Stimulated activated CD8-positive, alpha-beta memory T cell treated with anti-CD3 and anti-CD28 coated beads, Interleukin-4, amount 100 ng/mL, for 4 hours (primary cell): ENCODE measurements at places on chromosomes 2 and 18.

DNA sequence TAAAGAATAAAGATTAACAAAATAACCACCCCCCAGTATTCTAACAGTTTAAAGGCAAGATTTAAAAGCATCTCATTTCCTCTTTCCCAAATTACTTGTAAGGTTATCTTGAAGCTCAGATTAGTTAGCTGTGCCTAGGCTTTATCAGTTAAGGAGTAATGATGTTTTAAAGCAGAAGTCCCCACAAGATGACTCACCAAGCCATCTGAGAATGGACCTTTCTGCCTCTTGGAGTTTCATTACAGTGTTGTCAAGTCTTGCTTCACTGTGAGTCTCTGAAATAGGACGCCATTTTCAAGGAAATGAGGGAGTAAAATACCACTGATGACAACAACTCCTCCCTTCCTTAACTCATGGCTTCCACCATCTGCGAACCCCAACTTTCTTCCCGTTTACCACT is 35.9 kb downstream of the ZNF385B start:
- no peak for DNase-seq

GRCh38 chr2:12971581-12972365 is 255.0 kb downstream of the TRIB2 start:
- DNase-seq: no peak

DNA sequence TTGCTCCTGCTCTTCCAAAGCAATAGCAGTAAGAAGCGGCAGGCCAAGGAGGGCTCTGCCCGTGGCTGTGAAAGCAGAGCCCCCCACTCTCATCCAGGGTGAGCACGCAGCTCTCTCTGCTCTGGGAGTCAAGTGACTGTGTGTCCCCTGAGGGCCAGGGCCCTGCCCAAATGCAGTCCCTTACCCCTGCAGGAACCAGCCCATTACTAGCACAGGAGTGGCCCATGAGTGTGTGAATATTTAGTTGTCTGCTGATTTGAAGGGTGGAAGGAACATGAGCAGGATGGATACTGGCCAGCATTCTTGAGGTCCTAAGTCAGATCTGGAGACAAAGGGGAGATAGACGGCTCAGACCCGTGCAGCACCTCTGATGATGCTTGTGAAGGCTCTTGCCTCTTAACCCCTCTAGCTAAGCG is 69.7 kb upstream of the FOSL2 start:
- no peak for DNase-seq

GRCh38 chr18:32319084-32319483 is 129.2 kb downstream of the MEP1B start:
- DNase-seq: no peak

DNA sequence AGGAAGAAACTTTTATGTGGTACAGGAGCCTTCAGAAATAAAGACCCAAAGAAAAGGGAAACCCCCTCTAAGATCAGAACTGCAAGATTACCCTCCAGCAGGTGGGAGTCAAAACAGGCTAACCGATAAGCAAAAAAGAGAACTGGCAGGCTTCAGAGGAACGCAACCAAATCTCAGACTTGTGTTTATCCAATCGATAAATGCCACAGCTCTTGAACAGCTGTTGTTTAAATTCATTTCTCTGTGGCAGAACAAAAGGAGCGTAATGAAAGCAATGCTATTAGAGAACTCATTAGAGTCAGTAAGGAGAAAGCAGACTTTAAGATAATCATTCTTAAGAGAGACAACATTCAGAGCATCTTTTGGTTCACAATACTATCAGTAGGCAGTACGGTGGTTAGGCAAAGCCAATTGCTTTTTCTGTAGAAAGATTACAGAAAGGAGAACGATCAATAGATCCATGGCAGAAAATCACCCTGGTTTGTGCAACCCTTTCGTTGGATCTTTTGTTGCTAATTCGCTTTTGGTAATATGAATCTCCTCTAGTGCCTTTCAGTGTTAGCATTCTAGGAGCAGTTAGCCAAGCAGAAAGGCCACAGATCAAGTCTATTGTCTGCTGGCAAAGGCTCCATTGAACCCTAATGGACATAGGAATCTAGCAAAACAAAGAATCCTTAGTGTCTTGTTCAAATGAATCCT is 476.4 kb upstream of the CHST9 start:
- no peak for DNase-seq

DNA sequence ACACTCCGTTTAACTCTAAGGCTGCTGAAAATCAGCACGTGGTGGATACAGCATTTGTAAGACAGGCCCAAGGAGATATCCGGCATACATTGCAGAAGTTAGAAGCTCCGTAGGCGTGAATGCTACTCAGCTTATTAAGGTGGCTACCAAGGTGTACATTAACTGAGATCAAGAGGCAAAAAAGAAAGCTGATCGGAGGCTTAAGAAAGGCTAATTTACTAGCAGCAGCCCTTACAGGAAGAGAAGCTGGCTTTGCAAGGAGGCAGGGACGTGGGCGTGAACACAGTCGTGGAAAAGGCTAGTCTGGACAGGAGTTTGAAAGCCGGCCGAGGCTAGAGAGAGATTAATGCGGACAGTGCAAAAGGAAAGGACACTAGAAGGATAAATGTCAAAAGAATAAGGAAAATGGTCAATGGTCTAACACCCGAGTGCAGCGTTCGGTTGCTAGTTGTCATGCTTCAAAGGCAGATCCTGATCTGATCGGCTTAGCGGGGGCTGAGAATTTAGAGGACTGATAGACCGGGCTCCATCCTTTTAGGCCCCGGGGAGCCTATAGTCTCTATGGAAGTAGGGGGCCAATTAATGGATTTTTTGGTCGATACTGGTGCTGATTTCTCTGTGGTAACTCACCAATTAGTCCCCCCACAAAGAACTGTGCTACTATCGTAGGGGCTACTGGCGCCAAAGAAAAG is 45.6 kb upstream of the SELENOI start:
- no peak for DNase-seq

DNA sequence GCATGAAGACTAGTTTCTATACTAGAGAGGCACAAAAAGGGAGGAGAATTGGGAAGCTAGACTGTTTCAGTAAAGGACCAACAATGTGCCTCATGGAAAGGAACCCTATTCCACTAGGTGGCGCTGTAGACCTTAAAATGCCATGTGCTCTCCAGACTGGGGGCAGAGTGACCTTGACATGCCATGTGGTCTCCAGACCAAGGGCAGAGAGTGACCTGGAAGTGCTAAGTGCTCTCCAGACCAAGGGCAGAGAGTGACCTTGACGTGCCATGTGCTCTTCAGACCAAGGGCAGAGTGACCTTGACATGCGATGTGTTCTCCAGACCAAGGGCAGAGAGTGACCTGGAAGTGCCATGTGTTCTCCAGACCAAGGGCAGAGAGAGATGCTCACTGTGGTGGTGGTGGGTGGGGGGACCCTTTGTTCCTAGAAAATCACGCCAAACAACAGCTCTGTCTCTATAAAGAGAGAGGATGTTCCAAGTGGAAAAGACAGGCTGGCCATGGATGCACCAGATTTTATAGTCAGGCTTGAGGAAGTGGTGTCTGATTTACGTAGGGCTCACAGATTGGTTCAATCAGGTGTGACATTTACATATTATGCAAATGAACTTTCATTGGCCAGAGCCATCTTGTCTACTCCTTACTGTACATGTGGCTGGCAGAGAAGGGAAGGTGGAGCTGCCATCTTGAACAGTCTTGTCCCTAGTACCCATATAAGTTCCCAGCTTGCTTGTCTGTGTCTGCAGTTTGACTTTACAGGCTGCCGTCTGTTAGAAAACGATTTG is 344.0 kb upstream of the DDX18 start:
- no peak for DNase-seq

GRCh38 chr2:67108231-67108630 is 288.9 kb upstream of the ETAA1 start:
- no peak for DNase-seq

- DNase-seq: no peak
These were observed 7.9 kb upstream of the LBH start for GRCh38 chr2:30223413-30223874.

DNA sequence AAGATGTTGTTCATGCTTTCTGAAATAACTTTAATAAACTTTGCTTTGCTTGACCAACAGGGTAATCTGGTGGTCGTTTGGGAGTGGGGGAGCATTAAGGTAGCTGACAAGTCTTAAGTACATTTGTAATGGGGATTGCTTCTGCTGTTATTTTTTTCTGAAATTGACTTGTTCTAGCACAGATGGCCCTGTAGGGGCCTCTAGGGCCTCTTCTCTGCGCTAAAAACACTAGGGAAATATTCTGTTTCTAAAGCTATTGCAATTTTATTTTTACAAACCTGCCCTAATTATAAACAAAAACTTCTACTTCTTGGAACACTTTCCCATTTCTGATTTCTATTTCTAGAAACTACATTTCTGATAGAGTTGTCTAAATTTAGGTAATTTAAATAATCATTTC is 191.3 kb upstream of the KCNJ3 start:
- no peak for DNase-seq

GRCh38 chr2:216635171-216635570 is 2.0 kb downstream of the IGFBP2 start:
- DNase-seq: no peak

DNA sequence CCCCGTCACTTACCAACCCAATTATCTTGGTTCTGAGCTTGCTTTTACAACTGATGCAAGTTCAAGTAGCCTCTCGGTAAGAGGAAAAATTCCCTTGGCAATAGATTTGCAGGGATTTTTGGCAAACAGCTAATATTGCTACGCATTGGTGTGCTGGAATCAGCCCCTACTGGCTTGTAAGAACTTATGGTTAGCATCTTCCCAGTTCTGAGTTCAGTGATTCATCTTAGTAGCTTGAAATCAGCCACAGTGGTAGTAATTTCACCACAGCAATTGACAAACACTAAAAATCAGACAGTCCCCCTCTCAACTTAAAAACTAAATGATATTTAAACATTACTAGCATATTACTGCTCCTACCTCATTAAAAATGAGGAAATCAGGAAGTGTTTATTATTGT is 5.9 kb upstream of the RAX start:
- no peak for DNase-seq

- DNase-seq: no peak
These were observed 2.4 kb downstream of the PAX8 start for GRCh38 chr2:113276216-113276760.

DNA sequence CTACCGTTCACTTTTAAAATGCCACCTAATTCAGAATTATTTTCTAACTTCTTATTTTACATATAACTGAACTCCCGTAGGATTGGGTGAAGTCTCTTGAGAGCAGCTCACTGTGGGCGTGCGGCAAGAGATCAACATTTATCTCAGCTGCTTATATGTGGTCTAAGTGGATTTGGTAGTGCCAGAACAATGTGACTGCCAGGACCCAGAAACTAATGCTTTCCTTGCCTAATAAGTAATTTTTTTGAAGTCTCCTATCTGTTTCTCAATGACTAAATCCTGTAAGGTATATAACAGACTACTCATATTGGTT is 11.2 kb upstream of the NFE2L2 start:
- no peak for DNase-seq

DNA sequence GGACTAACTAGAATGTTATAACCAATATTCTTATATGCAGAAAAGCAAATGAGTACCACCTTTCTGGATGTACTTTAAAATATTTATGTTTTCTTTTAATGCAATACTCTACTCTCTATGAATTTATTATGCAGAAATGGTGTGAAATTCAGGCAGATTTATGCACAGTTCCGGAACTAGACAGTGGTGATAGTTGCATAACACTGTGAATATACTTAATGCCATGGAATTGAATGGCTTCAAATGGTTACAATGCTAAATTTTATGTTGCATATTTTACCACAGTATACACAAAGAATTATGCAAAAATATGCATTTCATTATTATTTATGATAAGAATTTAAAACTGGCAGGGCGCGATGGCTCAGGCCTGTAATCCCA is 287.8 kb upstream of the FN1 start:
- DNase-seq: no peak

GRCh38 chr2:86037141-86037794 is 68.4 kb downstream of the POLR1A start:
- no peak for DNase-seq

GRCh38 chr2:36486521-36487044 is 111.4 kb downstream of the FEZ2 start:
- DNase-seq: no peak

DNA sequence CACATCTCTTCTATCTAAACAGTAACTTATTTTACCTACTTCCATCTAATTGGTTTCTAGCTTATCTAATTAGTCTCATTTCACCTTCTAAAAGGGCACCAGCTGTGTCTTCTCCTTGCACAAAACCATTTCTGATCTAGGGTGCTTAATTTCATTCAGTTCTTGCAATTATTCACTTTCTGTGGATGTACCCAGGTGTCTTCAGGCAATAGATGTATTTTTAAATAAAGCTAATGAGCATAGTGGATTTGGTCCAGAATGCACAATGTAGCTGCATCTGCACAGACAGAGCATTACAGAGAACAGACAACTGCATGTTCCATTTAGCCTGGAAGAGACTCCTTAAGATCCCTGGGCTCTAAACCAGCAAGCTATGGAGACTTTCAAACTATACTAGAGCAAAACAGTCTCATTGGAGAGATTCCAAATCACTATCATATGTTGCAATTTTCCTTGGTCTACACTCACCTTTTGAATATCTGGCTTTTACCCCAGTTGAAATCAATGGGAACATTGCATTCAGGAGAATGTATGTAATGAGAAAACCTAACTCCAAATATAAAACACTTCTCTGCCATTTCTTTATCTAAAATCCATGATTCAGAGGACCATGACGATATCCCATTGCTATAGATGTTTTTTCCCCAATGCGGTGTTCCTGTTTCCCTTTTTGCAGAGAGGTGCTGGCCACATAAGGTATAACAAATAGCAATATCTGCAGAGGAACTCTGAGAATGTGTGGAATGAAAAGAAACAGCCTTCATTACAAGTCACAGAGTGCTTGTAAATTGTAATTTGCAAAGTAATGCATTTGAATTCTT is 3.5 kb upstream of the RFX8 start:
- DNase-seq: no peak
